ENCODE measurements at places on chromosomes 4 and X.

- DNase-seq = no peak
These were observed 6.1 kb upstream of the CYSLTR1 start for GRCh38 chrX:78333521-78333920.

DNA sequence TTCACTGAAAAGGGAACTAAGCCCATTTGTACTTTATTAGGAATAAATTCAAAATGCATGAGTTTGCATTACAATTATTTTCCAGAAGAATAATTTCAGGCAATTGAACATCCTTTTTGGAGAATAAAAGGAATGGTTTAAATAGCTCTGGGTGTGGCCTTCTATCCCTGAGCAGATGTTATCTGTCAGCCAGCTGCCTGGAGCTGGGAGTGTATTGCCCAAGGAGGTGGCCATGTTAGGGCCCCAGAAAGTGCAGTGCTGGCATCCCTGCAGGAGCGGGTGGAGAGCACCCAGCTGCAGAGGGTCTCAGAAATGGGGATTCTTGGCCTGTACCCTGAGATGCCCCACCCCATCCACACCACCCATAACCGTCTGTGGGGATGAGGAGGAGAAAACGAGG lies 21.6 kb upstream of the VEGFD start:
- DNase-seq = no peak

DNA sequence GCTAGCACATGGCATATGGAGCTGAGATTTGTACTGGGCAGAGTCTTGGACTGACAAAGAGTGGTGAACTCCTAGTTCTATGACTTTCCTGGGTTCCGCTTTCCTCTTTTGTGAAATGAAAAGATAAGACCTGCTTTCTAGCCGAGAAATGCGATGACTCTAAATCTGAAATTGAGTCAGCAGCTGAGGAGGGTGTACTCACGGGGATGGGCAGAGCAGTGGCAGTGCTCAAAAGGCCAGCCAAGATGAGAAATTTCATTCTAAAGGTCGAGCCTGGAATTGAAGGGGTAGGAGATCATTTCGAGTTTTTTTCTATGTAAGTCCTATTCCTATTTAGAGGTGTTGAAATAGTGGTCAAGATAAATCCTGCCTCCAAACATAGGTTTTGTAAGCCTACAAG lies 47.0 kb downstream of the NUDT9 start:
- no peak for DNase-seq

DNA sequence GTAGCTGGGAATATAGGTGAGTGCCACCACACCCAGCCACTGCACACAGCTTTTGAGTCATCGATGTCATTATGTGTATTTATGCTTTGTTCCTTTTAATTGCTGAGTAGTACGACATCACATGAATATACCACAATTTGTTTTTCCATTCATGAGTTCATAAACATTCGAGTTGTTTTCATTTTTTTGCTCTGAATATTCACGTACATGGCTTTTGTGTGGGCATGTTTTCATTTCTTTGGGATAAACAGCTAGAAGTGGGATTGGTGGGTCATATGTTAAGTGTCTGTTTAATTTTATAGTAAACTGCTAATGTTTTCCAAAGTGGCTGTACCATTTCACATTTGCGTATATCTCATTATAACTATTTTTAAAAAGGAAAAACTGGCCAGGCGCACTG lies 45.1 kb upstream of the KDR start:
- DNase-seq = no peak

- DNase-seq = no peak
These were observed 993.6 kb downstream of the ARAP2 start for GRCh38 chr4:35250761-35251160.

DNA sequence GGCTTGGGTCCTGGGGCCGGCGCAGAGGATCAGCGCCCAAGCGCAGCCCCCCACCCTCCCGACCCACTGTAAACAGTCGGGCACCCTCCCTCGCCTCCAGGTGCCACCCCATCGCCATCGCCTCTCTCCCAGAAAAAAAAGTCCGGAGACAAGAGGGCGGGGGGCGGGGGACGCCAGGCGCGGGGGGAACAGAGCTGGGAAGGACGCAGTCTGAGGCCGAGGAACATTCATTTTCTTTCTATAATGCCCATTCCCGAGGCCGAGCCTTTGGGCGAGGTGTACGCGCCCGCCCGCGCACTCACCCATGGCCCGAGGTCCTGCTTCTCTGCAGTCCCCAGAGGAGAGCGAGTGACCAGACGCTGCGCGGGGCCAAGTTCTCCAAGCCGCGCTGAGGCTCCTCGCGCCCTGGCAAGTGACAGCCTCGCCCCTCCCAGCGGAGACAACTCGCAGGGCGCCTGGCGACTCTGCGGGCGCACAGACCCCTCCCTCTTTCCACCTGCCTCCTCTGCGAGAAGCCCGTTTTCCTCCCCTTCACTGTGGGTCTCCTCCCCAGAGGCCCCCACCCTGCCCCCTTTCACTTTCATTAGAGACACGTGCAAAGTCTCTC lies 63.5 kb upstream of the WDR17 start:
- peak; percentile 21 for DNase-seq
